ENCODE measurements at places on chromosomes 5 and 9. TPM values are rescaled to one million over a fixed set of nuclear protein-coding genes. Genes with fewer than 3 reads are reported as not detected.

HRCT1 gene
- total RNA-seq = 2.2 TPM

C1QTNF3 gene
- total RNA-seq = 0.79 TPM

PCDHA5 gene
- 0.06 TPM for total RNA-seq

SHOC1 gene
- total RNA-seq = not detected

SLC45A2 gene
- 0.19 TPM for total RNA-seq

SLC38A9 gene
- 23.5 TPM for total RNA-seq

S1PR3 gene
- 17.5 TPM for total RNA-seq

WHRN gene
- total RNA-seq = 0.25 TPM

ACTBL2 gene
- total RNA-seq = not detected

RANBP6 gene
- 27.2 TPM for total RNA-seq

UBE2QL1 gene
- total RNA-seq = 0.06 TPM

UBAC1 gene
- 28.5 TPM for total RNA-seq

ELOVL7 gene
- under 0.01 TPM for total RNA-seq

PCDHGA6 gene
- total RNA-seq = 5.3 TPM

MRRF gene
- total RNA-seq = 34.5 TPM

OR1L4 gene
- total RNA-seq = not detected

ITK gene
- total RNA-seq = not detected

CAST gene
- 230 TPM for total RNA-seq

DEPDC1B gene
- total RNA-seq = 4.9 TPM

ZNG1F gene
- 11.4 TPM for total RNA-seq

LCN10 gene
- total RNA-seq = not detected

PFN3 gene
- not detected for total RNA-seq

RALGPS1 gene
- total RNA-seq = 3.2 TPM

MORN5 gene
- not detected for total RNA-seq

PPWD1 gene
- total RNA-seq = 44.0 TPM

SGTB gene
- total RNA-seq = 11.8 TPM

GALNT12 gene
- total RNA-seq = 12.9 TPM

CSNK1A1 gene
- 553 TPM for total RNA-seq

ZCCHC9 gene
- total RNA-seq = 20.3 TPM

CD180 gene
- total RNA-seq = not detected

PALM2AKAP2 gene
- total RNA-seq = 18.2 TPM

ADAMTS13 gene
- 1.8 TPM for total RNA-seq

GABRA1 gene
- total RNA-seq = under 0.01 TPM

CNTNAP3 gene
- total RNA-seq = 76.5 TPM

ZNF354B gene
- total RNA-seq = 8.0 TPM

ZNF454 gene
- 1.1 TPM for total RNA-seq

DYNC2I2 gene
- total RNA-seq = 67.6 TPM

TCF7 gene
- 2.8 TPM for total RNA-seq

ACOT12 gene
- total RNA-seq = not detected

GPR150 gene
- 0.13 TPM for total RNA-seq

ARID3C gene
- total RNA-seq = 0.31 TPM

ANKRD18A gene
- 0.13 TPM for total RNA-seq

ERAP2 gene
- 65.5 TPM for total RNA-seq

UBE2B gene
- total RNA-seq = 22.9 TPM

RNF180 gene
- total RNA-seq = 6.1 TPM

KIAA1958 gene
- 0.66 TPM for total RNA-seq

HK3 gene
- not detected for total RNA-seq

NKD2 gene
- total RNA-seq = 3.7 TPM

SLC25A2 gene
- 0.31 TPM for total RNA-seq

RANBP3L gene
- 0.31 TPM for total RNA-seq

PNPLA7 gene
- 1.3 TPM for total RNA-seq

LHX6 gene
- total RNA-seq = not detected

HTR1A gene
- total RNA-seq = not detected

PCDHA8 gene
- total RNA-seq = not detected

TXN gene
- total RNA-seq = 317 TPM
